Neuronal stem cell (in vitro differentiated cells): ENCODE measurements at places on chromosomes 1 and 21.
A peak's percentile ranks its signal among the peaks of the same experiment; 100 is the strongest.

- no peak for DNase-seq
Measured at GRCh38 chr21:41211060-41211805, 43.3 kb downstream of the BACE2 start.

DNA sequence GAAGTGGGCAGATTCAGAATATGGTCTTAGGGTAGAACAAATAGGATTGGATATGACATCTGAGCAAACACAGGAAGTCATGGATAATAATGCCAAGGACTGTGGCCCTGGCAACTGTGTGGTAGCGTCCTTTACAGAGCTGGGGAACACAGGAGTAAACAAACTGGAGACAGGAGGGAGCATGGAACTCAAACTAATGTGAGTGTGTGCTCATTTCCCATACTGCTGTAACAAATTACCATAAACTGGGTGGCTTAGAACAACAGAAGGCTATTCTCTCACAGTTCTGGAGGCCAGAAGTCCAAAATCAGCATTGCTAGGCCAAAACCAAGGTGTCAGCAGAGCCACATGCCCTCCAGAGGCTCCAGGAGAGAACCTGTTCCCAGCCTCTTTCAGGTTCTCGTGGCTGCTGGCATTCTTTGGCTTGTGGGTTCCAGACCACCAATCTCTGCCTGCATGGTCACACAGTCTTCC, 106.4 kb downstream of the TGFBR3 start:
- DNase-seq, result no peak

DNA sequence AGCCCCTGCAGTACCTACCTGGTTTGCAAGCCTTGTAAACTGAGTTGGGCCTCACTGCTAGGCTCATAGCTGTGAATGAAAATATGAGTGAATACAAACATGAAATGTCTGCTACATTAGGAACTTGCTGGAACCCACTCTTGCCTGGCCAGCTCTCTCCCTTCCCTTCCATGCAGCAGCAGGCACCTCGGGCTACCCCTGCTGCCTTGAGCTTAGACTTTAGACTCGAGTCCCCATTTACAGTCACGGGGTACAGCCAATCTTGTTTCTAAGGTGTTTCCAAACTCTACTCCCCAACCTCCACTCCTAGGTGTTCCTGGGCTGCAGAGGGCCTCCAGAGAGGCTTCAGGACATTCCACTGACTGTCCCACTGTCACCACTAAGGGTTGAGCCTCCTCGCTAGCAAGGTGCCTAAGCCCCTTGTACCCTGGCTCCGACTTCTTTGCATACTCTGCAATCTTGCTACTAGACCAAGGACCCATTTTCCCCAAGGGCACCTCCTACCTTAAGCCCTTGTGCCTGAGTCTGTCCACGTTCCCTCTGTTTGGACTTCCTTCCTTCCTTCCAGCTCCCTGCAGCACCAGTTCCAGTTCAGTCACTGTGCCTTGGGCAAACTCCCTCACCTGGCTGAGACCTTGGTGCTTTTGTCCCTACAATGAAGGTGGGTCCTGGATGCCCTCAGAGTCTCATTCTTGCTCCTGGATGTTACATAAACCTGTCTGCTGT, 36.9 kb downstream of the CDK18 start:
- DNase-seq, result no peak

- no peak for DNase-seq
Measured at GRCh38 chr1:221031458-221032203, 152.4 kb downstream of the HLX start.

- no peak for DNase-seq
Measured at GRCh38 chr1:31753707-31754349, 10.3 kb downstream of the ADGRB2 start.

GRCh38 chr1:2587071-2587859, 688 bp downstream of the PRXL2B start:
- peak; percentile 38 for DNase-seq

- no peak for DNase-seq
Measured at GRCh38 chr21:45470773-45471524, 66.0 kb downstream of the COL18A1 start.

DNA sequence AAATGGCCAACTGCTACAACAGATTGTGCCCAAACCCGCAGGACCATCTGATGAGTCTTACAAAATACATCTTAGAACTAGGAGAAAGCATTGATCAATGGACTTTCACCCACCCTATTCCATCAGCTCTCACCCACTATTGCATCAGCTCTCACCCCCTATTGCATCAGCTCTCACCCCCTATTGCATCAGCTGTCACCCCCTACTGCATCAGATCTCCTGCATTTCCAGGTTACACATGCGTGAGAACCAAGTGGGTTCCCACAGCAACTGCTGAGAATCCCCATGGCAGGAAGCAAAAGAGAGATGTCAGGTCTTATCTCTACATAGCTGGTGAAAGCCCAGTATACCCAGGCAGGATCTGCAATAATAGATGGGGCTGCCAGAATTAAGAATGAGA, 533.5 kb downstream of the LTN1 start:
- DNase-seq, result no peak
